ACHN (cell line): ENCODE measurements at places on chromosomes 7 and 10.

DNA sequence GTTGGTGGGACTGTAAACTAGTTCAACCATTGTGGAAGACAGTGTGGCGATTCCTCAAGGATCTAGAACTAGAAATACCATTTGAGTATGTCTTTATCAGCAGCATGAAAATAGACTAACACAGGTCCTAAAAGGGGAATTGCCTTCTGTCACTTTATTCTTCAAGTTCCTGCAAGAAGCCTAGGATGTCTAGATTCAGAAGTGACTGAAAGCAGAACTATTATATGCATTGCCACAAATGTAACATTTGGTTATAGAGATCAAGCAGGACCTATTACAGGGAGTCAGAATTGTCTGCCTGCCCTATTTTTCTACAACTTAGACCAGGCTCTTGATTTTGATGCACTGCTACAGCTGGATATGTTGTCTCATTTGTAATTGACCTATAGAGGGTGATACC is 364.7 kb downstream of the SORCS1 start:
- no peak for DNase-seq

DNA sequence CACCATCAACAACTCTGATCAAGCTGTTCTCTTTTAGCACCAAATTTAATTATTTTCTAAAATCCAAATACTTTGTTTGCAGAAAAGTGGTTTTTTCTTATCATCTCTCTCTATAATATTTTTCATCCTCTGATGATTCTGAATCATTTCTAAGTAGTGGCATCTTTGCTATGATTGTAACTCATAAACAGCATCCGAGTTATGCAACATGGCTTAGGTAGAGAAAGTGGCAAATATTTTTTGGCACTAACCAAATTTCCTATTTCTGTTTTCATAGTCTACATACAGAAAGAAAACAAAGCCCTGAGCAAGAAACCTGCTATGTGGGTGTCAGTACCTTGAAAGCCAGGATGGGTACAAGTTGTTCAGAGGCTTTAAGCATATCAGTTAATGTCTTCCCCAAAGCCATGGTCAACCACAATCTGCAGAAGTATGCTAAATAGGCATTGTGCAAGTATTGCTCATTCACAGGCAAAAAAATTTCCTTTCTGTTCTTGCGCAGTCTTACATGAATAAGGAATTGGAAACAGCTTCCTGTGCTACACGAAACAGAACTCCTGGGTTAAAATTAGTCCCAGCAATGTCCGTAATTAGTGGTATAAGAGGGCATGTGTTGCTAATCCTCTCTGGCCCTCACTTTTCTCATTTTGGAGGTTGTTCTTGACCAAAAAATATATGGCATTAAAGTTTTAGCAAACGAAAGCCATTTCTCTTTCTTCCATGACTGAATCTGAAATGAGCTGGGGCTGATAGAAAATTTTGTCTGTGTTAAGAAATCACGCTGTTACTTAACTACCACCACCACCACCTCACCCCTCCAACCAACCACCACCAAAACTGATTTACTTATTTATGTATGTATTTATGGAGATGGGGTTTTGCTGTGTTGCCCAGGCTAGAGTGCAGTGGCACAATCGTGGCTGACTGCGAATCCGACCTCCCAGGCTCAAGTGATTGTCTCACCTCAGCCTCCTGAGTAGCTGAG is 325.6 kb upstream of the MAGI2 start:
- no peak for DNase-seq

- no peak for DNase-seq
Observed at GRCh38 chr10:104061196-104061595, 24.5 kb downstream of the COL17A1 start.

- no peak for DNase-seq
Observed at GRCh38 chr10:30529373-30529998, 95.5 kb downstream of the MAP3K8 start.

DNA sequence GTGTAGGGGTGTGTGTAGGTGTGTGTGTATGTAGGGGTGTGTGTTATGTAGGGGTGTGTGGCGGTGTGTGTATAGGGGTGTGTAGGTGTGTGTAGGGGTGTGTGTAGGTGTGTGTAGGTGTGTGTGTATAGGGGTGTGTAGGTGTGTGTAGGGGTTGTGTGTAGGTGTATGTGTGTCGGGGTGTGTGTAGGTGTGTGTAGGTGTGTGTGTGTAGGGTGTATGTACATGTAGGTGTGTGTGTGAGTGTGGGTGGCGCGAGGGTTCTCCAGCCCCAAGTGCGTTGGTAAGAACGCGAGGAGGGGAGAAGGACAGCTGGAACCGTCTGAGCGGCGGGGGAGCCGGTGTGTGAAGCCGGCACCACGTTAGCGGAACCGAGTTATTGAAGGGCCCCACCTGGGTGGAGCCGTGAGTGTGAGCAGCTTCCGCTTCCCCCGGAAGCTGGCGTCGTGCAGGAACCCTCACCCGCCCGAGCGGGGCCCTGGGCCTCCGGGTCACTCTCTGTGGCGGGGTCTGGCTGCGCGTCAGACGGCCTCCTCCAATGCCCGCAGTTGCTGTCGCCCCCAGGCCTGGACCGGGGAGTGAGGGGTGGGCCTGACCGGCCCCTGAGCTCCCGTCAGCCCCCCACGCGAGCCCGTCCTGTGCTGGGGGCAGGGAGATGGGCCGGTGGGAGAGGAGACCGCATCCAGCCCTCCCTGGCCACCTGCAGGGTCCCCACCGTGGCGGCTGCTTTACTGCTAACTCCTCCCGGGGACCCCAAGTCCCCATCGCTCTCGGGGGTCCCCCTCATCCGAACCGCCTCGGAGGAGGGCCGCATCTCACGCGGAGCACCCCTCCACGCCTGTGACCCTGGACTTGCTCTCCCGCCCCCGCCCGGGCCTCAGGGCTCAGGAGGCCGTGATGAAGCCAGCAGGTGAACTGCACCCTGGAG is 49.6 kb upstream of the PSMG3 start:
- DNase-seq: no peak

DNA sequence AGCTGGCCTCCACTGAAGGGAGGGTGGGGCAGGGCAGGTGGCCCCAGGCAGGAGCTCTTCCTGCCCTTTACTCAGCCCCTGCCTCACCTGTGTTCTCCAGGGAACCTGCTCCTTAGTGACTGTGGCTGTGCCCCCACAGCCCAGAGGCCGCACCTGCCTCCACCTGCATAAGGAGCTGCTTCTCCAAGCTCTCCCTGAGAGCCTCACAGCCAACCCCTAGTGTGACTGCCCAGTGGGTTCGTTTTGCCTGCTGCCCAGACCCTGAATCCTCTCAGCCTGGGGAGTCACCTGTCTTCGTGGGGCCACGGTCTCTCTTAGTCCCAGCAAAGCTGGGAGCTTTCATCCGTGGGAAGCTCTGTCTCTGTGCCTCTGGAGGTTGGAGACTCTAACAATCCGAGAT is 94.4 kb downstream of the GLRX3 start:
- DNase-seq: no peak
